T-helper 2 cell (primary cell): ENCODE measurements at places on chromosomes 5 and 9.

DNA sequence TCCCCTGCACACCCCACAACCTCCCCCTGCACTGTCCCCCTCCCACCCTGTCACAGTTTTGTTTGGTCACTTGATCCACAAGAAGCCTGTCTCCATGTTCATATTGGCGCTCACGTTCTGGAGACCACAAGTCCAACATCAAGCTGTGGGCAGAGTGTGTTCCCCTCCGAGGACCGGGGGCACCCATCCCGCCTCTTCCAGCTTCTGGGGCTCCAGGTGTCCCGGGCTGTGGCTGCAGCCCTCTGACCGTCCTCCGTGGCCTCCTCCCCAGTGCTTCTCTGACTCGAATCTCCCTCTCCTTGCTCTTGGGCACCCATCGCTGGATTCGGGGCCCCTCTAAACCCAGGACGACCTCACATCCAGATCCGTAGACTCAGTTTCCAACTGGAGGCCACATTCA is 49.2 kb downstream of the PLEKHG4B start:
- no peak for DNase-seq

GRCh38 chr5:57566914-57567313 is 84.3 kb upstream of the ACTBL2 start:
- no peak for DNase-seq

DNA sequence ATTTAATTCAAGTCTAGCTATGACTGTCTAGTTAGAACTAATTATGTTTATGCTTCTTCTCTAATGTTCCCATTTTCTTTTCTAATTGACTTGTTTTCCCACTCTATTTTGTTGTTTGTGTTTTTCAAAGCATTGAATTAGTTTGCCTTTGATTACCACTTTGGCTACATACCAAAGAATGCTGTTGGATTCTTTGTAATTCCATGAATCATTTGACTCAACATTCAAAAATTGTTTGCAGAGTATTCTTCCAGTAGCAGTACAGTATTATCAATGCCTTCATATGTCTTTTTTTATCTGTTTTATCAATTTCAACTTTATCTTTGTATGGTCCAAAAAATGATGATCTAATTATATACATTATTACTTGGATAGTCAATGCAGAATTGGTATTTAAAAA is 288.7 kb downstream of the RFX3 start:
- no peak for DNase-seq

GRCh38 chr9:135574331-135574730 is 12.8 kb downstream of the PAEP start:
- DNase-seq = no peak

- no peak for DNase-seq
Measured at GRCh38 chr5:83827111-83827557, 106.5 kb upstream of the HAPLN1 start.

DNA sequence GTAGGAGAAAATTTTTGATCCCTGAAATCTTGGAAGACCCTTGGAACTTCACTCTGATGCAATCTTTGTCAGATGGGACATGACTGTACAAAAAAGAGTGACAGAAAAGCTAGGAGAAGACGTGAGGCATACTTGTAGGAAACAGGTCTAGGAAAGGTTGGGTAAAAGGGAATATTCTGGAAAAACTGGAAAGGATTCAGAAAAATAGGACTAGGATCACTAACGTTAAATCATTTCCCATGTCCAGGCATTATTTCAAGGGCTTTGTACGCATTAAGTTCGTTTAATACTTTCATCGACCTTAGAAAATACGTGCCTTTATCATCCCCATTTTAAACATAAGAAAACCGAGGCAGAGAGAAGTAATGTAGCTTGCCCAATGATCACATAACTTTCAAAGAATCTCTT is 2.9 kb downstream of the ALDH1A1 start:
- DNase-seq = no peak

- DNase-seq = no peak
Measured at GRCh38 chr9:82791692-82792091, 271.2 kb downstream of the RASEF start.

- DNase-seq = no peak
Measured at GRCh38 chr5:87127956-87128687, 139.6 kb upstream of the RASA1 start.

- DNase-seq = peak; percentile 95
Measured at GRCh38 chr5:145946112-145946861, 9.9 kb downstream of the SH3RF2 start.

- DNase-seq = no peak
Measured at GRCh38 chr9:132237481-132237880, 75.6 kb downstream of the NTNG2 start.

- no peak for DNase-seq
Measured at GRCh38 chr5:126469536-126470316, 46.5 kb downstream of the GRAMD2B start.

DNA sequence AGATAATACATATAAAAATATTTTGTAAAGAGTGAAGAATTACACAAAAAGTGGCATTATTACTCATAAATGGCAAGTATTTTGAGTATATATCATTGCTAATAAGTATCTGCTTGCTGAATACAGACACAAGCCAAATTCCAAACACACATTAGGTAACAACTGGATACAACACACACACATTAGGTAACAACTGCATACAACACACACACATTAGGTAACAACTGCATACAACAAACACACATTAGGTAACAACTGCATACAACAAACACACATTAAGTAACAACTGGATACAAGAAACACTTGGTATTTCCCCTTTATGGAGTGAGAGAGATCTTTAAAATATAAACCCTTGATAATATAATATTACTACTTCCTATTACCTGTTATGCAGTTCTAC is 13.2 kb downstream of the LRRC14B start:
- no peak for DNase-seq

GRCh38 chr5:176609724-176610434 is at the start of gene GPRIN1:
TSS of gene GPRIN1 (minus strand) at chr5:176610156. CDS start at chr5:176599834, 10,322 bp downstream.
- peak; percentile 21 for DNase-seq

DNA sequence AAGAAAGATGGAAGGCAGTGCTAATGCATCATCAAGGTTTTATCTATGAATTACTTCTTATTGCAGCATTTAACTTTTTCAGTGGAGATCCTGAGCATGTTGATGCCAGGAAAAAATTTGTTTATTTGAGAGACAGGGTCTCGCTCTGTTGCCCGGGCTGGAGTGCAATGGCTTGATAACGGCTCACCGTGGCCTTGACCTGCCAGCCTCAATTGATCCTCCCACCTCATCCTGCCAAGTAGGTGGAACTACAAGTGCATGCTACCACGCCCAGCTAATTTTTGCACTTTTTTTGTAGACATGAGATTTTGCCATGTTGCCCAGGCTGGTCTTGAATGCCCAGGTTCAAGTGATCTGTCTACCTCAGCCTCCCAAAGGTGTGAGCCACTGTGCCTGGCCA is 47.2 kb downstream of the AOPEP start:
- DNase-seq = no peak

DNA sequence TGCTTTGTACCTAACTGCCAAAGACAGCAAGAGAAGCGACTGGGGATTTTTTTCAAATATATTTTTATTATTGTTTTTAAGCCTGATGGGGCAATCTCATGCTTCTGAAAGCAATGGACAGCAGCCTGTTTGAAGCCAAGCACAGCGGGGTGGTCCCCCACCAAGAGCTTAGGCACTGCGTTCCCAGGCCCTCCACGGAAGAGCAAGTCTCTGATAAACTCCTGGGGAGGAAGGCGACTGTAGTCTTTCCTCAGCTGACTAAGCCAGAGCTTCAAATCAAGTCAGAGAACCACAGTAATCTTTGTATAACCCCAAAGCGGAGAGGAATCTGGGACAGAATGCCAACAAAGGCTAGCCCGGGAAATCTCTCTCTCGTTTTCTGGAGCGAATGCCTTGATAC is 54.4 kb downstream of the ARSB start:
- DNase-seq = no peak

GRCh38 chr9:21856301-21857094 is 54.1 kb downstream of the MTAP start:
- no peak for DNase-seq

DNA sequence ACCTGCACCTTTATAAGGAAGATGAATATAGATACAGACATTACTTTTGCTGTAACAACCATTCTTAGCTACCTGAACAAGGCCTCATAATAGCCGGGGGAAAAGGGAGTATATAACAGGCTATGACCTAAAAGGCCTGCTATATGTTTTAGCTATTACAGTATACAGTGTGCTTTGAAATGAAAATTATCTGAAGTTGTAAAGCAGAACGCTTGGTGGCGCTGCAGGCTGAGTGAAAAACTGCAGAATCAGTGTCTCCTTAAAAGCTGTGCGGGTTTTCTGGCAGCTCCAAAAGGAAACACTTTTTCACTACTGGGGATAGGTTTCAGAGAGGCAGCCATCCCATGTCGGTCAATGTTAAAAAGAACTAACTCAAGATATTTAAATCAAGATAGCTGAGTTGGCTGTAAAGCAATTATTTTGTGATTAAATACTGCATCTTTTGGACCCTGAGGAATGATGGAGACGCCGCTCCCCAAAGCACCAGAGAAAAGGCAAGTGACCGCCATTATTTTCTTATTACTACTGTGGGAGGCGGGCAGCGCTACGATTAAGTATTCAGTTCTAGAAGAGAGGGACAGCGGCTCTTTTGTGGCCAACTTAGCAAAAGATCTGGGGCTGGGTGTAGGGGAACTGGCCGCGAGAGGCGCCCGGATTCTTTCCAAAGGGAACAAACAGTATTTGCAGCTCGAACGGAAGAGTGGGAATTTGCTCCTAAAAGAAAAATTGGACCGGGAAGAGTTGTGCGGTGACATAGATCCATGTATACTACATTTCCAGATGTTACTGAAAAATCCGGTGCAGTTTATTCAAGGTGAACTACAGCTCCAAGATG is 5.9 kb downstream of the PCDHB6 start:
- DNase-seq = no peak

GRCh38 chr9:2545881-2546490 is 75.6 kb upstream of the VLDLR start:
- no peak for DNase-seq

DNA sequence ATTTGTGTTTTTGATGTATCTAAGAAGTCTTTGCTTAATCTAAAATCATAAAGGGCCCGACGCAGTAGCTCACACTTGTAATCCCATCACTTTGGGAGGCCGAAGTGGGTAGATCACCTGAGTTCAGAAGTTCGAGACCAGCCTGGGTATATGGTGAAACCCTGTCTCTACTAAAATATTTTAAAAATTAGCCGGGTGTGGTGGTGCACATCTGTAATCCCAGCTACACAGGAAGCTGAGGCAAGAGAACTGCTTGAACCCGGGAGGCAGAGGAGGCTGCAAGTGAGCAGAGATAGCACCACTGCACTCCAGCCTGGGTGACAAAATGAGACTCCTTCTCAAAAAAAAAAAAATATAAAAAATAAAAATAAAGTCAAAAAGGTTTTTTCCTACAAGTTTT is 9.6 kb downstream of the IL6ST start:
- DNase-seq = no peak

- no peak for DNase-seq
Measured at GRCh38 chr9:127880143-127880542, 2.7 kb upstream of the AK1 start.

GRCh38 chr5:133508845-133509741 is 103.2 kb downstream of the FSTL4 start:
- peak; percentile 75 for DNase-seq

DNA sequence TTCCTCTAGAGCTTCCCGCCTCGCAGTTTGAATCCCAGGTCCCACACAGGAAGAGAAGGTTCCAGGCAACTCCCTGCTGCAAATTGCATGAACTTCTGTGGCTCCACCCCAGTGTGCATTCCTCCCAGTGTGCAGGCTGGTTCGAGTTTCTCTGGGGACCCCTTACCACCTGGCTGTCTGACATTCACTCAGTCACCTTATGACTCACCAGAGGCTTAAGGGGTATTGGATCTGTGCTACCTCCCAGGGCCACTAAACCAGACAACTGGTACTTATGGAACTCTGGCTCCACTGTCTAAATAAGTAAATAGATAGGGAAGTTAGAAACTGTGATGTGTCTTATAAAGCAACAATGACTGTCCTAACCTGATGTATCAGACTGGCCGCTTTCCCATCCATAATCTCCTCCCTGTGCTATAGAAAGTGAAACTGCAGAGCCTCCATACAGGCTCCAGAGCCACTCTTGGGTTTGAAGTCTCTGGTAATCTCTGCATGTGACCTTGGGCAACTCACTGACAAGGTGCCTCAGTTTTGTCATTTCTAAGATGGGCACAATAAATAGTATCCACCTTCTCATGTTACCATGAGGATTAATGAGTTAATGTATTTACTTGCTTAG is 720.6 kb downstream of the SEMA5A start:
- DNase-seq = no peak

DNA sequence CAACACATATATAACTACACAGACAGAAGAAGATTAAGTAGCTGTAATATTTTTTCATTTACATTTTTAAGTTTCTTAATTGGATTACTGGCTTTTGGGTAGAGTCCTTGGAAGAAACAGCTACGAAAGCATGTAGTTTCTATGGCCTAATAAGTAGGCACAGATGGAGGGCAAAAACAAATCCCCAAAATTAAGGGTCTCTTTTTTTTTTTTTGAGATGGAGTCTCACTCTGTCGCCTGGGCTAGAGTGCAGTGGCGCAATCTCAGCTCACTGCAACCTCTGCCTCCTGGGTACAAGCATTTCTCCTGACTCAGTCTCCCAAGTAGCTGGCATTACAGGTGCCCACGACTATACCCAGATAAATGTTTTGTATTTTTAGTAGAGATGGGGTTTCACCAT is 27.1 kb upstream of the MTMR12 start:
- no peak for DNase-seq

- DNase-seq = no peak
Measured at GRCh38 chr5:169944115-169944514, 36.2 kb downstream of the INSYN2B start.

DNA sequence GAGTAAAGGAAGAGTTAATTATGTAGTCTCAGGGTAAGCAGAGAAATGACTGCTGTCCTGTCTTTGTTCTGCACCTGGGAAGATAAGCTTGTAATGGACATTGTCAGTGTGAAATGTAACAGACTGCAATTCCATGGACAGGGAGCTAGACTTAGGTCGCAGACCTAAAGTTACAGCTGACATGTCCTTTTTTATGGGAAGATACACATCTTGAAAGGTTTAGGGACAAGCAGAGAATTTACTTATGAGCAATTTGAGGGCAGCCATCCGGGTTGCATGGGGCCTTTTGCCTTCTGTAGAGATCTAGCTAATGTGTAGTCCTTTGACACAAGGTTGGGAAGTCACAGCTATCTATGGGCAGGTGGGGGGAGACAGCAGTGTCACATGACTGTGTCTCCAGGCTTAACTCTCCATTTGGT is 85.7 kb downstream of the SERINC5 start:
- DNase-seq = no peak

GRCh38 chr5:145925803-145926202 is 10.6 kb upstream of the SH3RF2 start:
- no peak for DNase-seq

- DNase-seq = no peak
Measured at GRCh38 chr9:121252104-121252851, 15.7 kb upstream of the GSN start.
